ENCODE measurements at places on chromosomes 13 and 19. TPM values are rescaled to one million over a fixed set of nuclear protein-coding genes. Genes with fewer than 3 reads are reported as not detected.

The PPFIA3 gene
- 7.4 TPM for total RNA-seq

The PDX1 gene
- not detected for total RNA-seq

The LRRC8E gene
- total RNA-seq, result 0.15 TPM

The RNF225 gene
- not detected for total RNA-seq

The LGALS14 gene
- not detected for total RNA-seq

The PGLYRP2 gene
- not detected for total RNA-seq

The CEACAM16 gene
- total RNA-seq, result not detected

The ZNF578 gene
- total RNA-seq, result 17.1 TPM

The NRTN gene
- not detected for total RNA-seq

The TEKTIP1 gene
- total RNA-seq, result 5.5 TPM

DNA sequence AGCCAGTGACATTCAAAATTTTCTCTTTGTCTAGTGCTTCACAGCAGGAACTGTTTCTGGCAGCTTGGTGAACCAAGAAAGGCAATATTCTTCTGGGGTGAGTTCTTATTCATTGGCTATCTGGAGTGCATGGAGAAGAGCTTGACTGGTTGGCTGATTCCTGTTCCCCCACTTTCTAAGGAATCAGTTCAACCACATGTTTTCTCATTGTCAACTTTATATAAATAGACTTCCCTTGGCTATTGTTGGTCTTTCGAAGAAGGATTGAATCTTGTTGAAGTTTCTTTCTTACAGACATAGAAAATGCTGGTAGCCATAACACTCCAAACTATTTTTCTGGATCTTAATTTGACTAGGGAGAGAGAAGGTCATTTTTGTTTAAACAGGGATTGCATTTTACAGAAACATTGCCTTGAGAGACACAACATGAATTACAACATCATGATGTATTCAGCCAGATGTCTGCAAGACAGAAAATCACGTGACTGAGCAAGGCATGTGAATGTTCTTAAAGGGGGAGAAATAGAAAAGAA, 85.2 kb downstream of the EDNRB start:
- no peaks in the 10 kb centered on the region for H3K27me3 ChIP-seq
- H3K4me3 ChIP-seq, result no peak overlapping the region
- DNase-seq, result no peak

GRCh38 chr19:7069904-7070226, 362 bp downstream of the ZNF557 start:
- no peaks in the 10 kb centered on the region for H3K36me3 ChIP-seq
- H3K4me1 ChIP-seq, result no peaks in the 10 kb centered on the region
- H3K27me3 ChIP-seq, result no peaks in the 10 kb centered on the region
- DNase-seq, result no peak

DNA sequence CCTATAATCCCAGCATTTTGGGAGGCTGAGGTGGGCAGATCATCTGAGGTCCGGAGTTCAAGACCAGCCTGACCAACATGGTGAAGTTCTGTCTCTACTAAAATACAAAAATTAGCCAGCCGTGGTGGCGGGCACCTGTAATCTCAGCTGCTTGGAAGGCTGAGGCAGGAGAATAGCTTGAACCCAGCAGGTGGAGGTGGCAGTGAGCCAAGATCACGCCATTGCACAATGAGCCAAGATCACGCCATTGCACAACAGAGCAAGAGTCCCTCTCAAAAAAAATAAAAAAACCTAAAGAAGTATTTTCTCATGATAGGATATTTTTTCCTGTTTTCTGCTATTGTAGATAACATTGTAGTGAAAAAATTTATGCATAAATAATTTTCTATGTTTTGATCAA, 13.3 kb downstream of the IFT88 start:
- no peaks in the 10 kb centered on the region for H3K4me1 ChIP-seq
- H3K36me3 ChIP-seq, result no peaks in the 10 kb centered on the region
- no peak for DNase-seq

DNA sequence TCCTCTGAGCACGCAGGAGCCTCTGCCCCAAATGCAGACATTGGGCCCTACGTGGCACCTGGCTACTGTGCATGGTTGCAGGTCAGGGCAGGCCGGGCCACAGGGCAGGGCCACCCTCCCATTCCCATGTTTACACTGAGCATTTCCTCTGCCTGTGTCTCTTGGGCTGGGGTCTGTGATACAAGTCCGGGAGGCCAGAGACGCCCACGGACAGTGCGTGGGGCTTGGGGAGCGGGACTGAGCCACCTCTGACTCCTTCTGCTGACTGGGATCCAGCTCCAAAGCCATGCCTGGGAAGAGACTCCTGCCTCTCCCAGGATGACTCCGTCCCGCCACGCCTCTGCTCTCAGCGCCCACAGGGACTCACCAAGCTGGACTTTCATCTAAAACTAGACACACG, 18.8 kb downstream of the GAS6 start:
- DNase-seq, result peak; percentile 10
- peaks cover 18% of the 10 kb centered on the region for H3K4me1 ChIP-seq
- no peaks in the 10 kb centered on the region for H3K36me3 ChIP-seq
- H3K27ac ChIP-seq, result no peak overlapping the region

GRCh38 chr19:32638625-32639024, 36.4 kb downstream of the ANKRD27 start:
- H3K27ac ChIP-seq, result no peak overlapping the region
- H3K36me3 ChIP-seq, result no peaks in the 10 kb centered on the region
- no peaks in the 10 kb centered on the region for H3K4me1 ChIP-seq
- H3K4me3 ChIP-seq, result no peak overlapping the region

GRCh38 chr19:2820112-2820702, 539 bp downstream of the ZNF554 start:
- H3K4me1 ChIP-seq, result no peaks in the 10 kb centered on the region
- peak overlapping the region; percentile 33 for H3K4me3 ChIP-seq
- no peaks in the 10 kb centered on the region for H3K27me3 ChIP-seq
- H3K27ac ChIP-seq, result peak overlapping the region; percentile 34
- DNase-seq, result no peak
- H3K36me3 ChIP-seq, result no peaks in the 10 kb centered on the region

- H3K27ac ChIP-seq, result no peak overlapping the region
- H3K27me3 ChIP-seq, result no peaks in the 10 kb centered on the region
- no peak overlapping the region for H3K4me3 ChIP-seq
- H3K36me3 ChIP-seq, result no peaks in the 10 kb centered on the region
- DNase-seq, result no peak
- no peaks in the 10 kb centered on the region for H3K4me1 ChIP-seq
Measured at GRCh38 chr19:19444681-19445155, 39.2 kb downstream of the GATAD2A start.

GRCh38 chr19:11007962-11008532, 47.2 kb downstream of the SMARCA4 start:
- H3K4me3 ChIP-seq, result no peak overlapping the region
- no peaks in the 10 kb centered on the region for H3K36me3 ChIP-seq
- H3K27me3 ChIP-seq, result no peaks in the 10 kb centered on the region
- DNase-seq, result no peak
- H3K27ac ChIP-seq, result no peak overlapping the region
- no peaks in the 10 kb centered on the region for H3K4me1 ChIP-seq

DNA sequence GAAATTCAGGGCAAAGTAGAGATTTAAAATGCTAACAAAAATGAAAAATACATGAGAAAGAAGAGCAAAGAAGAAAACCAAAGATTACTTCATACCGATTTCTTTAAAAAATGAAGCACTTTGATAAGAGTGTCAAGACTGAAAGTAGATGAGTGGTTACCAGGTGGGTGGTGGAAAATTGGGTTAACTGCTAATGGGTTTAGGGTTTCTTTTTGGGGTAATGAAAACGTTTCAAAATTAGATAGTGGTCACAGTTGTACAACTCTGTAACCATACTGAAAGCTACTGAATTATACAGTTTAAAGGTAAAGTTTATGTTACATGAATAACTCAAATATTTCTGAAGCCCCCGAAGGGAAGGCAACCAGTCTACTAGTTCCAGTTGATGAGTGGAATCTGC, 179.4 kb downstream of the NDFIP2 start:
- H3K4me3 ChIP-seq, result no peak overlapping the region
- H3K4me1 ChIP-seq, result no peaks in the 10 kb centered on the region
- H3K27me3 ChIP-seq, result no peaks in the 10 kb centered on the region
- no peak for DNase-seq
- no peaks in the 10 kb centered on the region for H3K36me3 ChIP-seq

DNA sequence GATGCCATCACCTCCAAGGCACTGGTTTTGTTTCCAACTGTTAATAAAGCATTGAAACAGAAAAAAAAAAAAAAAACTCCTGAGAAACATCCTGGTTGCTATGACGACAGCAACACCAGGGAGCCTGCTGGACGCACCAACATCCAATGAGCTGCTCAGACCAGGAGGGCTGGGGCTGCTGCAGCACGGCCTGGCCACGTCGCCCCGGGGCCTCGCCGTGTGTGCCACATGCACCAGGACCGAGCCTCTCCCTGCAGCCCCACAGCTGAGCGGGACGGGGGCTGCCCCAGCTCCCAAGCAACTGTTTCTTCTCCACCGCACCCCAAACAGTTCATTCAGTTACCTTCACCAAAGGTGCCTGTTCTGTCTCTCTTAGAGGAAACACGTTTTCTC, 54.5 kb downstream of the RASA3 start:
- peak overlapping the region; percentile 80 for H3K27ac ChIP-seq
- no peaks in the 10 kb centered on the region for H3K36me3 ChIP-seq
- H3K27me3 ChIP-seq, result no peaks in the 10 kb centered on the region

DNA sequence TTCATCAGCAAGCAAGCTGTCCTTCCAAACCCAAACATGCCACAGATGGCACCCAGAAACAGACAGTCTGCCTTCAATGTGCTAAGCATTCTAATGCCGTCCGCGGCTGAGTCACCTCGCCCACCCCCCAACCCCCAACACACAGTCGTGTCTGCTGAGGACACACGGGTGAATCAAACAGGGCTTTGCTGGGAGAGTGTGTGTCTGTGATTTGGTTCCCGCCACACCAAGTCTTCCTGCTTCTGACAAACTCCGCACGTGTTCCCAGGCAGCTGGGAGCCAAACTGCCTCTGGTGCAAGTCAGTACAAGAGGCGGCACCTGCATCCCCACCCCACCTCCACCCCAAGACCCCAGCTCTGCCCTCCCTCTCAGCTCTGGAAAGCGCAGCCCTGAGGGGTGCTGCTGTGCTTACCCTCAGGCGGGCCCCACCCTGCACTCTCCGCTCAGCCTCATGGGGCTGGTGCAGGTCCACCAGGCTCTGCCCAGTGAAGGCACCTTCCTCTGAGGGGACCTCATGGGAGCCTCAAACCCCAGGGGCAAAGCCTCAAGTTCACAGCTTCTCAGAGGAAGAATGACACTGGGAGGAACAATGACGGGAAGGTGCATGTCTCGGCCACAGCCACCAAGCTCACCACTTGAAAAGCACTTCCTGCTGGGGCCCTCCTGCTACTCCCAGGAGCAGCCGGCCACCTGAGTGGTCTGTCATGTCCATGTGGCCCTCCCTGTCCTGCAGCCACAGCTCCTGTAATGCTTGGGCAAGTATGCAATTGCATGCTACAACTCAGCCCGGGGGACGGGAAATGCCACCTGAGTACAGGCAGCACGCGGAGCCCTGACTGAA, 15.0 kb upstream of the SLC35E1 start:
- no peaks in the 10 kb centered on the region for H3K27me3 ChIP-seq
- H3K4me3 ChIP-seq, result no peak overlapping the region
- DNase-seq, result no peak
- H3K27ac ChIP-seq, result peak overlapping the region; percentile 59

DNA sequence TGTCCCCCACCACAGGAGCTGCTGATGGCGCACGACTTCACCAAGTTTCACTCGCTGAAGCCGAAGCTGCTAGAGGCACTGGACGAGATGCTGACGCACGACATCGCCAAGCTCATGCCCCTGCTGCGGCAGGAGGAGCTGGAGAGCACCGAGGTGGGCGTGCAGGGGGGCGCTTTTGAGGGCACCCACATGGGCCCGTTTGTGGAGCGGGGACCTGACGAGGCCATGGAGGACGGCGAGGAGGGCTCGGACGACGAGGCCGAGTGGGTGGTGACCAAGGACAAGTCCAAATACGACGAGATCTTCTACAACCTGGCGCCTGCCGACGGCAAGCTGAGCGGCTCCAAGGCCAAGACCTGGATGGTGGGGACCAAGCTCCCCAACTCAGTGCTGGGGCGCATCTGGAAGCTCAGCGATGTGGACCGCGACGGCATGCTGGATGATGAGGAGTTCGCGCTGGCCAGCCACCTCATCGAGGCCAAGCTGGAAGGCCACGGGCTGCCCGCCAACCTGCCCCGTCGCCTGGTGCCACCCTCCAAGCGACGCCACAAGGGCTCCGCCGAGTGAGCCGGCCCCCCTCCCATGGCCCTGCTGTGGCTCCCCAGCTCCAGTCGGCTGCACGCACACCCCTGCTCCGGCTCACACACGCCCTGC, 4.4 kb upstream of the NOP53 start:
- H3K27me3 ChIP-seq, result no peaks in the 10 kb centered on the region
- no peak for DNase-seq
- H3K4me3 ChIP-seq, result no peak overlapping the region
- H3K27ac ChIP-seq, result peak overlapping the region; percentile 98
- no peaks in the 10 kb centered on the region for H3K36me3 ChIP-seq

DNA sequence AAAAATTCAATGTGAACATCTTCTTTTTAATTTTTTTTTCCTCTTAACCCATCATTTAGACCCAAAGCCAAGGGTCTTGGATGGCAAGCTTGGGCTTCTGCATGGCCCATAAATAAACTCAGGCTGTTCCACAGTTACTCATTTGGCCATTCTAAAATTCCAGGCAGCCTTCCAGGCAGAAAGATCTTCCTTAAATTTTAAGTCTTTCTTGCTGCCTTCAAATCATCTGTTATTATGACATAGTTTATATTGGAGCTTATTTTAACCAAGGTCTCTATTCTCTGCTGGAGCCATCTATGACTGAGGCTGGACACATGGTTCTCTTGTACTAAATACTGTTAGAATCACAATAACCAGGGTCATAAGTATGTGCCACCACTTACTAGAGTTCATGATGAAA, 317.3 kb upstream of the MAB21L1 start:
- no peak for DNase-seq
- H3K27me3 ChIP-seq, result no peaks in the 10 kb centered on the region
- no peaks in the 10 kb centered on the region for H3K4me1 ChIP-seq
- H3K4me3 ChIP-seq, result no peak overlapping the region

DNA sequence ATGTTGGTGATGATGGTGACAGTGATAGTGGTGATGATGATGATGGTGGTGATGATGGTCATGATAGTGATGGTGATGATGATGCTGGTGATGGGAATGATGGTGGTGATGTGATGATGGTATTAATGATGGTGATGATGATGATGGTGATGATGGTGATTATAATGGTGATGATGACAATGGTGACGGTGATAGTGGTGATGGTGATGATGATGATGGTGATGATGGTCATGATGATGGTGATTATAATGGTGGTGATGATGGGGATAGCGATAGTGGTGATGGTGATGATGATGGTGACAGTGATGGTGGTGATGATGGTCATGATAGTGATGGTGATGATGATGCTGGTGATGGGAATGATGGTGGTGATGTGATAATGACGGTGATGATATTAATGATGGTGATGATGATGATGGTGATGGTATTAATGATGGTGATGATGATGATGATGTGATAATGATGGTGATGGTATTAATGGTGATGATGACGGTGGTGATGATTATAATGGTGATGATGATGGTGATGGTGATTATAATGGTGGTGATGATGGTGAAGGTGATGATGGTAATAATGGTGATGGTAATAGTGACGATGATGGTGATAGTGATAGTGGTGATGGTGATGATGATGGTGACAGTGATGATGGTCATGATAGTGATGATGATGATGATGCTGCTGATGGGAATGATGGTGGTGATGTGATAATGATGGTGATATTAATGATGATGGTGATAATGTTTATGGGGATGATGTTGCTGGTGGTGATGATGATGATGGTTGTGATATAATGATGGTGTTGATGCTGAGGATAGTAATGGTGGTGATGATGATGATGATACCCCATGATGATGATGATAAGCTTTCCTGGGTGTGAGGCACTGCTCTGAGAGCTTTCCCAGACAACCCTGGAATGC, 7.7 kb downstream of the C13orf46 start:
- H3K27me3 ChIP-seq, result no peaks in the 10 kb centered on the region
- H3K4me3 ChIP-seq, result no peak overlapping the region
- no peak overlapping the region for H3K27ac ChIP-seq
- no peaks in the 10 kb centered on the region for H3K4me1 ChIP-seq
- H3K36me3 ChIP-seq, result no peaks in the 10 kb centered on the region

All from uterus (tissue), 4 donors.